ENCODE measurements at places on chromosomes 2 and 18.
A peak's percentile ranks its signal among the peaks of the same experiment; 100 is the strongest.

DNA sequence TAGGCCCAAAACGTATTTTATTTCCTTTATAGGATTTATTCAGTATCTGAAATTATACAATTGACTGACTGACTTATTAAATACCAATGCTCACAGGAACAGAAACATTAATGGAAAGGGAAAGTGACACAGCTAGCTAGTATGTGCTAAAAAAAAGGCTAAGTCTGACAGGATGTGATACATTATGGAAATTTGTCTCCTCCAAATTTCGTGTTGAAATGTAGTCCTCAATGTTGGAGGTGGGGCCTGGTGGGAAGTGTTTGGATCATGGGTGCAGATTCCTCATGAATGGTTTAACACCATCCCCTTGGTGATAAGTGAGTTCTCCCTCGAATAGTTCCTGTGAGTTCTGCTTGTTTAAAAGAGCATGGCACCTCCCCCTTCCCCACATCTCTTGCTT lies 70.6 kb upstream of the WDR75 start:
- no peak for DNase-seq

GRCh38 chr2:193382583-193382982 lies 1187.8 kb upstream of the TMEFF2 start:
- no peak for DNase-seq

- peak; percentile 42 for DNase-seq
Observed at GRCh38 chr2:239271882-239272281, 128.9 kb downstream of the HDAC4 start.

- DNase-seq: no peak
Observed at GRCh38 chr2:20093263-20094141, 42.1 kb upstream of the LAPTM4A start.

GRCh38 chr2:43005975-43006833 lies 213.8 kb upstream of the HAAO start:
- DNase-seq: no peak

GRCh38 chr2:42098571-42099437 lies 51.0 kb downstream of the PKDCC start:
- no peak for DNase-seq

DNA sequence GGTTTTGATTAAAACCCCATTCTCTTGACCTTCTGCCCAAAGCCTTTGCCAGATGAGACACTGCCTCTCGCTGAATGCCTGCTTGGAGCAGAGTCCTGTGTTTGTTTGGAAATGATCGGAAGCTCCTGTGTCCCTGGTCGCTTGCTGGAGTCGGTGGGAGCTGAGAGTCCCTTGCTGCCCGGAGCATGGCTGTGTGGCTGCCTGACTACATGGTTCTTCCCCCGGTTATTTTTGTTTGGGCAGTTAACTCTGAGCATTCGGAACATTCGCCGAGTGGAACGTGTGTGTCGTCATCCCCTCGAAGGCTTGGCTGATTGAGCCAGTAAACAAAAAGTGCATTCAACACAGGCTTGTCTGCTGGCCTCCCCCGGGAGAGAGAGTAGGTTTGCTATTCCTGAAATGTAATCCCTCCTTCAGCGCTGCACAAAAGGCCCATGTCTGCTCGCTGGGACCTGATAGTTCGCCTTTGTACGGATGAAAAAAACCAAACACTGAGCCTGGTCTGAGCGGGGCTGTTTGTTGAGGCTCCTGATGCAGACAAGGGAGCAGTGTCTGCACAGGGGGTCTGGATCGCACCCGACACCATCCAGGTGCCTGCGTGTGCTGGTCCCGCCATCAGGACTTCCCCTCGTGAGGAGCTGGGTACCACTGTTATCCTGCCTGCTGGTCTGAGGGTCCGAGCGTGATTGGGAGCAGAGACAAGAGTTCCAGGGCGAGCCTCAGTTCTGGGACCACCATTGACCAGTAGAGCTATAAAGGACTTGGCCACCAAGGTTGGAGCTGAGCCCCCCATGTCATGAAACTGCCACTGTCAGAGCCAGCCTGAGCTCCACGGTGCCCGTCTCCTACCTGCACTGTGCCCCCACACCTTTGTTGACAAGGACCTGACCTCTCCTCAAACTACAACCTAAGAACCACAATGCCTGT lies 83.8 kb downstream of the AGAP1 start:
- DNase-seq: no peak

DNA sequence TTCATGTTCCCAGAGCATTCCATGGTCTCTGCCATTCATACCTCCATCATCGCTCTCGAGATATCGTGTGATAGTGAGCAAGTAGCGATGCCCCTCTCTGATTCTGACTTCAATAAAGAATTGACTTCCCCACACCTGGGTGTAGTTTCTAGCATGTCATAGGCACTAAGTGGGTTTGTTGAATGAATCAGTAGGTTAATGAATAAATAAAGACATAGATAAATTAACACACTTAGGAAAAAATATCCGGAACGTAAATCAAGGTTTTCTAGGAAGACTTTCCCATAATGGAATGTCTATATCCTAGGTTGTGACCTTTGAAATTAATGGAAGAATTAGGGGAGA lies 159.1 kb downstream of the DOCK10 start:
- no peak for DNase-seq

DNA sequence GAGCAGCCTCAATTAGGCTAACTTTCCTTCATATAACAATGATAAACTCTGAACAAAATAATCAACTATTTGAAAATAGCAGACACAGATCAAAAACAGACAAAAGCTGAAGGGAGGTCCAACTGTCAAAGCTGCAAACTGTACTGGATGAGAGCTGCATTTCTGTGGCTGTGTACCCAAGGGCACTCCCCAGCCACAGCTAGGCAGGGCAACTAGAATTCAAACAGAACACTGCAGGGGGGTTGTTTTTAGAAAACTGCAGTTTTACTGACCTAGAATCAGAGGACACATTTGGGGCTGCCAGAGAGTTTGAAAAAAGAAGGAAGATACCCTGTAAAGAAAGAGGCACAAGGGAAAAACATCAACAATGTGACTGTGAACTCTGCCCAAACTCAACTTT lies 56.8 kb downstream of the SMAD2 start:
- DNase-seq: no peak

DNA sequence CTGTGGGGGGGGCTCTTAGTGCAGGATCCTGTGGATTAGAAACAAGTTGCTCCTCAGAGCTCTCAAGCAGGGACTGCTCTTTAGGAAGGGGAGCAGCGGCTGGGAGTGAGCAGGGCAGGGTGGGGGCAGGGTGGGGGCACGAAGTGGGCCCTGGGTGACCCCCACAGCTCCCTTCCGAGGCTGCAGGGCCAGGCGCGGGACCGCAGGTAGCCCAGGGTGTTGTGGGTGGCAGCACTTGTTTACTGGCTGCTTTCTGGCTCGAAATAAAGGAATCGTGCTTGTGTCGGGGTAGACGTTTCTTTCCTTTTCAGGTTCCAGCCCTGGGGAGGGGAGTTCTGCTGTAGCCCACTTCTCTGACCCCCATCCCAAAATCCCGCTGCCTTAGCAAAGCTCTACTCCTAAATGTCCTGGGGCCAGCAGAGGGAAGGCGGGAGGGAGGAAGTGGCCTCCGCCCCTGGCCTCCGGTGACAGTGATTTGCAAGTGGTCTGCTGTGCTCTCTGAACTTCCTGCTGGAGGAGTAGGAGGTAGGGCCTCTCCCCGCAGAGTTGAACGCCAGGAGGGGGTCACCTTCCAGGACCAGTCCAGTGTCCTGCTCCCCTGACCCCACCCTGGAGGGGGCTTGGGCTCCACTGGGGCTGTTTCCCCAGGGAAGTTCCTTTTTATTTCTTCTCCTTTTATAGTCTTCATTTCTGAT lies 8.3 kb downstream of the NEU4 start:
- DNase-seq: no peak

DNA sequence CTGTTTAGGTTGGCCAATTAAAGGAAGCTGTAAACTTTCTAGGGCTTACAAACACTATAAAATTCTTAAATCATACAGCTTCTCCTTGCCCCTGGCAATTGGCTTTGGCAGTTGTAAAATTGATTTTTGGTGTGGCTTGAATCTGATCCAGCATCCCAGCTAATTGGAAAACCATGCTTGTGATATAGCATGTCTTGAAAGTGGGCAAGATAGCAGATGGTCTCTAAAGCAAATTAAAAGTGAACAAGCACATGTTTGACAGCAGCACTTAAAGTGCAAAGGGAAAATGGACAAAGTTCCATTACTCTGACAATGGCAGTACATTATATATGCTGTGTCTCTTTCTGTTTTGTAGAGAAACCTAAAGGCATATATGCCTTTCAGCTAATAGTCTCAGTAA lies 302.9 kb upstream of the NXPH2 start:
- DNase-seq: no peak

DNA sequence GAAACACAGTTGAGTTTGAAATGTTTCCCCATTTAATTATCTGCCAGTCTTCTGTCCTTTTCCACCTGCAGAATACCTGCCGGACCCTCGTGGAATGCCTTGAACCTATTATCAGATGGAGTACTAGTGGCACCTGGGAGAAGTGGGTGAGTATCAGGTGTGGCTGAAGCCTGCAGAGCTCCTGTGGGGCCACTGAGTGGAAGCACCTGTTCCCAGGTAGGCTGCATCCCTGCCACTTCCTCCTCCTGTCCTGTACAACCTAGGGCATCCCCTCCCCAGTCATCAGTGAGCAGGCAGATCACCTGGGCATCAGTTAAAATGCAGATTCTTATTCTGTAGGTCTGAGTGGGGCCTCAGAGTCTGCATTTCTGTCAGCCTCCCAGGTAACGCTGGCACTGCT lies 80.8 kb upstream of the BZW1 start:
- no peak for DNase-seq

GRCh38 chr2:44097322-44097907 lies 71.3 kb upstream of the PPM1B start:
- DNase-seq: no peak

DNA sequence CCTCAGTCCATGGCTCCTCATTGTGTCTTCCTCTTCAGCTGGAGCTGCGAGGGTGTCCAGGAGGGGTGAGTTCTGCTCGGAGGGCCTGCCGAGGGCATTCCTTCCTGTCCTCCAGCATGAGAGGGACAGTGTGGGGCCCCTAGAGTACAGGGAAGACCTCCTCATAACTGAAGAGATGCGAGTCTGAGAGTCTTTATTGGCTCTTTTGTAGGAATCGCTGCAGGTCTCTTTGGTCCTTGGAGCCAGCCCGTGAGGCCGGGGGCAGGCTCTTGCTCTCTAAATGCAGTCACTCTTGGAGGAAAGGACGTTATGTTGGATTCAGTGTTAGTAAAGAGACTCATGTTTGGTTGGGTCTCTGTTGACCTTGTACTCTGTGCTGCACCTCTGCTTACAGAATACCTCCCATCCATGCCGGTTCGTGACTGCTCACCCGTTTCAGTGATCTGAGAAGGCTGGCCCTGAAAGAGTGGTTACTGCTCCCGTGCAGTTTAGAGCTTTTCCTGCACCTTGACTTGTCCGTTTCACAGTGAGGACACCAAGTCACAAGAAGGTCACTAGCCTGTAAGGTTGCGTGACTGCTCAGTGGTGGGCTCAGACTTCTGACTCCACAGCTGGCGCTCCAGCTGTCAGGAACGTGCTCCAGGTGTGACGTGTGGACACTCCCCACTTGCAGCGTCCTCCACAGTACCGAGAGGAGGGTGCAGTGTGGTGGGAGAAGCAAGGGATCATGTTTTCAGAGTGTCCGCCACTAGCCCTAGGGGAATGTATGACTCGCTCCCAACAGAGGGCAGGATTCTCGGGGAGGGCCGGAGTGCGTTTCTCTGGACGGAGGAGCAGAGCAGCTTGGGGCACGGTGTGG lies 7.8 kb downstream of the ATG4B start:
- DNase-seq: no peak

DNA sequence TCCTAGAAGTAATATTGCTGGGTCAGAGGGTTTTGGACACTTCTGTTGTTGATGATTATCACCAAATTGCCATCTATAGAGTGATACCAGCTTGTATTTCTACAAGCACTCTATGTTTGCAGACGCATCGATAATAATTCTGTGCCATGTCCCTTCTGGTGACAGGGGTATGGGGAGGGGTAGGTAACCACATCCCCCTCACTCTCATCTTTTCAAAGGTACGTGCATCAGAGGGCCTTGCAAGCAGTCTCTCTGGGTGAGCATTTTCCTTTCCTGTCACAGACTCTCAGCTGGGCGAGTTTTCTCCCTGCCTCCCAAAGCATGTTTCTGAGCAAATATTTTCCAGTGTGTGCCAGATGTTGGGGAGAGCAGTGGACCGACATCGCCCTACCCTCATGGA lies 98.0 kb downstream of the SMAD7 start:
- no peak for DNase-seq

DNA sequence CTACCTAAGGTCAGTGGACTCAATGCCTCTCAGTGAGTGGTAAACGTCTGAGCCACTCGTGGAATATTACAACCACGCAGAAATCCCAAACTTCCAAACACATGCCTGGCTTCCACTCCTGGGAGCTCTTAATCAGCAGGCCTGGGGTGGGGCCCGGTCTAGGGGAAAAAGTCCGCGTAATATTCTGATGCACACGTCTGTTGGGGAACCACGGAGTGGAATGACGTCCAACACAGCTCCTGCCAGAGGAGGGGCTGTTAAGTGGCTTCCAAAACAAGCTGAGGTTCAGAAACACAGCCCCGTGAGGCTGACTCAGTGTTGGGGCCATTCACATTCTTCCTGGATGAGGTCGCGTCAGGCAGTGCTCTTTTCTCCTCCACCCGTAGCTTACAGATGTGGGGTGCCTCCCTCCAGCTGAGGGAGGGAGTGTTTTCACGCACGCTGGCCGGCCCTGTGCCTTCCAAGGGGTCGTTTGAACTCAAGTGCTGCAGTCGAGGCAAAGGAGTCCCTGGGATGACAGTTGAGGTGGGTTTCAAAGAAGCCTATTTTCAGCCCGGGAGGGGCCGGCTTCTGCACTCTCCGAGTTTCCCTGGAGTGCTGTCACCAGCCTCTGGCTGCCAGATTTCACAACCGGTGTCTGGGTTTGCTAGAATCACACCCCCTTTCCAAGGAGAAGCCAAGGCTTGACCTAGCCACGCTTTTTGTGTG lies 73.1 kb downstream of the ACKR3 start:
- peak; percentile 96 for DNase-seq

GRCh38 chr2:202429164-202429980 lies 53.2 kb downstream of the BMPR2 start:
- peak; percentile 26 for DNase-seq

- DNase-seq: no peak
Observed at GRCh38 chr18:9488538-9488937, 13.2 kb downstream of the RALBP1 start.

GRCh38 chr2:208040199-208041171 lies 15.2 kb upstream of the PLEKHM3 start:
- no peak for DNase-seq

GRCh38 chr2:77866661-77867060 lies 344.5 kb upstream of the LRRTM4 start:
- no peak for DNase-seq

DNA sequence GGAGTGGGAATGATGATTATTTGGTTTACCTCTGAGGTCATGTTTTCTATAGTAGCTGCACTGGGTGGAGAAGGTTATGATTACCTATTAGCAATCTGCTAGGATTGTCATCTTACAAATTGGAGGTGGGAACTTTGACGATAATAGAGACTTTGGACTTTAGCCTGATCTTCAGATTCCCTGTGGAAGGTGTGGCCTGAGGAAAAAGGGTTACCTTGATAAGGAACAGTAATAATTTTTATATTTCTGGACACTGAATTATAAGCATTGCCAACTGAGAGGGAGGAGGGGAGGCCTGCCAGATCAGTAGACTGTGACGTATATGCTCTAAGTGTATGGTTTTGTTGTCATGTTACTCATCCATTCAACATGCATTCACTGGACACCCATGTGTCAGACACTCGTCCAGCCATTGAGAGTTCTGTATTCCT lies 183.4 kb upstream of the FOSL2 start:
- DNase-seq: no peak
